ENCODE measurements at places on chromosomes 5 and 9.

DNA sequence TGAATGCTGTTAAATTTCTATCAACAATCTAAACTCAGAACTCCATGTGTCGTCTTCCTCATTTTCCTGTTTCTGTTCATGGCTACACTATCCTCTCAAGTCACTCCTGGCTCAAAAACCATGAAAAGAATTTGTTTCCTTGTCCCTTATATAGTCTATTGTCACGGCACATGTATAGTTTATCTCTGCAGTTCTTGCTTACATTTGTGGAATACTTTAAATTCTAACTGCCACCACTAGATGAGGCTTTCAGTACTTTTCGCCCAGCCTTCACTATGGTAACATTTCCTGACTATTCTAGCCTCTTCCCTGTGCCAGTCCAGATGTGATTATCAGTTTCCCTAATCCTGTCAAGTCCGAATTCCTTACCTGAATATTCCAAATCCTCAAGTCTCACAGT lies 34.6 kb downstream of the PKD2L2 start:
- no peak for DNase-seq

GRCh38 chr5:57067597-57067924 lies 106.3 kb upstream of the GPBP1 start:
- DNase-seq = no peak

DNA sequence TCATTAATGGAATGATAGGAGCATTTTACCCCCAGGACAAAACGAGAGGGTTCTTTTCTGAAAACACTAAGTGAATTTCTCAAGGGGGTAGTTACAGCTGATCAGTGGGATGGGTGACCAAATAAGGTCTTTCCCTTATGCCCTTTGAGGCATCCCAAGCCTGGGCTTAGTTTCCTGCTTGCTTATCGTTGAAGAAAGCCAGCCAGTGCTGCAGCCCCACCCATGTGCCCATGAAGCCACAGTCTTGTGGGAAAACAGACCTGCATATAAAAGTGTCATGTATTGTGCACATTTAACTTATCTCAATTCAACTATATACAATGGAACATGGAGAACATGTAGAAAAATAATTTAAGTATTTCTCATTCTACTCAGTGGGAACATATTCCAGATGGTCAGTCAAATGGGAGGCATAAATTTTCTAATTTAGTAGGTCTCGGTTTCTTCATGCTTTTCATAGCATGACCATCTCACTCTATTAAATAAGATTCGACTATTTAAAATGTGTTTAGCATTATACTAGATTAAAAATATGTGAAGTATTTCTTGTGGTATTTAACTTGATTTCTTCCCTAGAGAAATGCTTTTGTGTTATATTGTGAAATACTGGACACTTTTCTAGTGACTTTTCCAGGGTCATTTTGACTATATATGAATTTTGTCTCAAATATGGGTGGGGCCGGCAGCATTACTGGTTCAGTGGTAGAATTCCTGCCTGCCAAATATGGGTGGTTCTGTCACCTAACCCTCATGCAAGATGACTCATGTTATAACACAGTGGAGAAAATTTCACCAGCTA lies 189.7 kb upstream of the SGCD start:
- no peak for DNase-seq

DNA sequence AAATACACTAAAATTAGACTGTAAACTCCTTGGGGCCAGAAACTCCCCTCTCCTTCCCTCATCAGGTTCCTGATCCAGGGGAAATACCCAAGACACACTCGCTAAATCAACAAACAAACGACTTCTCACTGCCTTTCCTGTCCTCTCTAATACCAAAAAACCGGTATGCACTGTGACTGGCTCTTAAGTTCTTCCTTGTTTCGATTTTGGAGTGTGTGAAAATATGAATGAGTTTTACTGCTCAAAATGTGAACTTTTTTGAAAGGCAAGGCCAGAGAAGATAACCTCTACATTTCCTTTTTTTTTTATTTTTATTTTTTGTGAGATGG lies 81.1 kb upstream of the EPB41L4B start:
- DNase-seq = no peak

GRCh38 chr5:50401336-50401735 lies 39.8 kb downstream of the EMB start:
- DNase-seq = no peak

- no peak for DNase-seq
Observed at GRCh38 chr5:131488463-131488862, 146.6 kb downstream of the RAPGEF6 start.

DNA sequence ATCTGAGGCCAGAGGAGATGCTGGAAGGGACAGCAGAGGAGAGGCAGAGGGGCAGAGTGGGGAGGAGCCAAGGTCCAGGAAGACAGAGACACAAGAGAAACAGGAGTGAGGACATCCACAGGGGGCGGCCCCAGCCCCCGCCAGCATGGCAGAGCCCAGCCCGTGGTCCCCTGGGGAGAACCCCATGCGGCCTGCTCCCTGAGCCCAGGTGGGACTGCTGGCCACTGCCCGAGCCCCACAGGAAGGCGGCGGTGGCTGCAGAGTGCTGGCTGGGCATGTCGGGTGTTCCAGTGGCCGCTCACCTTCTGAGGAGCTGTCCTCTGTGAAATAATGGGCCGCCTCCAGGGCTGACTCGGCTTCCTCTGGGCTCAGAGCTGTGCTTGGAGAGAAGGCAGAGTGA lies 8.9 kb upstream of the MRNIP start:
- DNase-seq = no peak

- no peak for DNase-seq
Observed at GRCh38 chr5:59401637-59402036, 491.9 kb downstream of the PDE4D start.

DNA sequence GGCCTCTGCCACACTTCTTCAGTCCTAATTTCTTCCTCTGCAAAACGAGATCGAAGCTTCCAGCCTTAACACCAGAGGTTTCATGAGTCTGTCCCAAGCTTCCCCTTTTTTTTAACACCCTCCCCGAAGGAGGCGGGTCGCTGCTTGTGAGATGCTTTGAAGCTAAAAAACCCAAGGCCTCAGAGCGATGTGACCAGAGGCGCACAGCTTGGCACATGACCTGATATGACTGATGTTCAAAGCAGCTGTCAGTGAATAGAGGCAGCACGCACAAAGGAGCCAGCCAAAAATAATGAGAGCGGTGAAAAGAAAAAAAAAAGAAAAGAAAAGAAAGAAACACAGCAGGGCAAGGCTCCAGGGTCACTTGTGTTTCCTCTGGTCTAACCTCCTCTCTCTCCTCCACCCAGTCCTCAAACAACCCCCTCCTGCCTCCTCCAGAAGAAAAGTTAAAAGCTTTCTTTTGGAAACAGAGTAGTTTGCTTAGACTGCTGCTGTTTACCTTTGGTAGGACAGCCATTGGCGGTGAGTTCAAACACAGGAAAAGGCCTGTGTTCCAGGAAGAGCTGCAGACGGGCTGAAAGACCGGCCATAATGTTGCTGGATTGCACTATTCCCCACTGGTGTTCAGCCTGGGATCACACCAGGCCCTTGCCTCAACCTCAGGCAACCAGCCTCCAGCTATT lies 10.9 kb upstream of the ZNF366 start:
- no peak for DNase-seq

DNA sequence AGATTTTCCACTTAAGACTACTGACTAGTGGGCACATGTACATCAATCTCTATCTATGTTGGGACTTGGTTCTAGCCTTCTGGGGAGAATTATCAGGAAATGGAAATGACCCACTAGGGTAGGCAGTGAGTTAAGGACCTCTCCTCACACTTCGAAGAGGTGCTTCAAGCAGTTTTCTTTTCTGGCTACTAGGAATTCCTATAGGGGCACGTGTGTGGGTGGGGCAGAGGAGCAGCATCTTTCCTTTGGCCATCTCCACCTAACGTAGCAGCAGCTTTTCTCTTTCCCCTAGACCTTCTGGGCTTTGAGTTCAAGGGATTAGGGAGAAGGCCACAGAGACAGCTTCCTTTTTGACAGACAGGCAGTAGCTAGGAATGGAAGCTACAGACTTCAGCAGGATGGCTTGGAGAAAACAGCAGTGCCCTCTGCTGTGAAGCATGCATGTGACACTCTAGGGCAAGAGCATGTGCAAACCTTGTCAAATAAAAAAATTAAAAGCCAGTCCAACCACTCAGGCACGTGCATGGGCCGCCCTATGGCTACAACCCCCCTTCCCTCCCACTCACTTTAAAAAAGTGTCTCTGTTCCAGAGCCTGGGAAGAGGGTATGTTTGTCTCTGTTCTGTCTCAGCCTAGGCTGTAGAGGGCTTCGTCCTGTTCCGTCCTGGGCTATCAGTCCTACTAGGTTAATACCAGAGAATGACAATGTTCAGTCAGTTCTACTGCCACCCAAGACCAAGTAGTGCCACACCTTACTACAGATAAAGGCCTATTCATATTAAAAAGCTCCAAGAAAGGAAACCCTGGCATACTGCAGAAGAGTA lies 8.7 kb upstream of the GFRA3 start:
- DNase-seq = no peak

GRCh38 chr5:123119334-123119986 lies 30.4 kb downstream of the PRDM6 start:
- DNase-seq = no peak

DNA sequence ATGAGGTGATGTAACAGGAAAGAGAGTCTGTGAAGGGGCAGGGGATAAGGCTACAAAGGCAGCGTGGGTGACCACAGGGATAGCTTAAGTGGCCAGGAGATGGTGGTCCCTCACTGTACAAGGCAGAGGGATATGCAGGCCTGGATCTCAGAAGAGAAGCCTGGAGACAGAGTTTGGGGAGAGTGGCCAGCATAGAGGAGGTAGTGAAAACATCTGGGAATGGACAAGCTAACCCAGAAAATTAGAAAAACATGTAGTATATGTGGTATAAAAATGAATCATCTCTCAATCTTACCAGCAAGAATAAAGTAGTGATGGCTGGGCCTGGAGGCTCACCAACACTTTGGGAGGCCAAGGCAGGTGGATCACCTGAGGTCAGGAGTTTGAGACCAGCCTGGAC lies 349.2 kb upstream of the KLF4 start:
- no peak for DNase-seq

DNA sequence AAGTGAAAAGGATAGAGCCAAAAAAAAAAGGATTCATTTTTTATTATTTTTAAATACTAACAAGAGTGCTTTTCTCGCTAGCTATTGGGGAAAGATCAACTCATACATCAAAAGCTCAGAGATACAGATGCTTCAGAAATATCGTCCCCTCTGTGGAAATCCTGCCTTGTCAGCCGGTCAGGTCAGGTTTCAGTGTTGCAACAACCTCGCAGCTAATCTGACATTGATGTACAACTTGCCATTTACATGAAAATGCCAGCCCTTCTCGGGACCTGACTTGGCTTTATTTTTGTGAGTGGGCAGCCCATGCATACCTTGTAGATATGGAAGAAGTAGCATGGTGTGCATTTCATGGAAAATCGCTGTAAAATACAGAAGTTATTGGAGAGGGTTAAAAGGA lies 358.8 kb upstream of the ADAMTS16 start:
- DNase-seq = no peak

GRCh38 chr9:87387351-87388011 lies 110.2 kb upstream of the DAPK1 start:
- no peak for DNase-seq

- DNase-seq = no peak
Observed at GRCh38 chr9:73152953-73153352, 1.3 kb downstream of the ANXA1 start.

GRCh38 chr9:137199411-137200121 lies 975 bp downstream of the TPRN start:
- DNase-seq = no peak

- DNase-seq = no peak
Observed at GRCh38 chr9:123424131-123424530, 68.1 kb downstream of the CRB2 start.

GRCh38 chr9:73995836-73996235 lies 501.3 kb upstream of the RORB start:
- no peak for DNase-seq

Measured in stimulated activated CD8-positive, alpha-beta memory T cell treated with anti-CD3 and anti-CD28 coated beads, Interleukin-4, amount 100 ng/mL, for 1 hour (primary cell).